CMK (cell line): ENCODE measurements at places on chromosomes 11 and 22.

GRCh38 chr11:48013269-48013901 lies 33.0 kb downstream of the PTPRJ start:
- DNase-seq, result no peak

DNA sequence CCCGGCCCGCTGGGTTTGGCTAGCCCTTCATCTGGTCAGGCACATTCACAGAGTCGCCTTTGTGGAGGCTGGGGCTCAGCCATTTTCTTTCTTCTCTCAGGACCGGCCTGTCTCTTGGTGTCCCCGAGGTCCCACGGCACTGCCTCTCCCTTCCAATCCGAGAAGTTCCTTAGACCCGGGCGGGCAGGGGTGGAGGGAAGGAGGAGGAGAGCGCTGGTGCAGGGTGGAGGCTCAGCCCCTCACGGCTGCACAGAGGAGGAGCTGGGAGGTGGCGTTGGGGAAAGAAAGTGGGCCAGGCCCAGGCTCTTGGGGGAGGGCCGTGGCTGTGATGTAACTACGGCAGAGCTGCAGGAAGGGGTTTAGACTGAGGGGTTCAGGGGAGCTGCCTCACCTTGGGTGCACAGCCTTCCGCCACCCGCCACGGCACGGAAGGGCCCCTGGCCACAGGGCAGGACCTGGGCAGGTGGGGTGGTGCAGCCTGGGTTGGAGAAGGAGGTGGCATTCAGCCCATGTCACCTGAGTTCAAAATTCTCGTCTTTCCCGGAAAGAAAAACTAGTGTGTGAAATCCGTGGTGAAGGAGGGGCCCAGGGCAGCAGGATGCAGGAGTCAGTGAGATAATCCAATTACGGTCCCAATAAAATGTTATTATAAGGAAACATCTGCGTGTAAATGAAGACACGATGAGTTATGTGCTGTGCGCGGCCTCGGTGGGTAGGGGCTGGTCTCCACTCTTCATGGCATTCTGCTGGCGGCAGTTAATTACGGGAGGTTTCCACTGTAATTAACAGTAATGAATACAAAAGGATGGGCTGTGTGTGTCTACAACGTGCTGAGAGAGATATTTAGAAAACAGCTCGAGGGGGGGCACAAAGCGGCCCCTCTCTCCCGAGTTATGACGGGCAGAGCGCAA lies 1.7 kb downstream of the BRSK2 start:
- DNase-seq, result no peak

- DNase-seq, result no peak
Measured at GRCh38 chr11:88102598-88102934, 72.7 kb downstream of the RAB38 start.

GRCh38 chr22:44437216-44438055 lies 60.6 kb downstream of the RTL6 start:
- DNase-seq, result no peak

DNA sequence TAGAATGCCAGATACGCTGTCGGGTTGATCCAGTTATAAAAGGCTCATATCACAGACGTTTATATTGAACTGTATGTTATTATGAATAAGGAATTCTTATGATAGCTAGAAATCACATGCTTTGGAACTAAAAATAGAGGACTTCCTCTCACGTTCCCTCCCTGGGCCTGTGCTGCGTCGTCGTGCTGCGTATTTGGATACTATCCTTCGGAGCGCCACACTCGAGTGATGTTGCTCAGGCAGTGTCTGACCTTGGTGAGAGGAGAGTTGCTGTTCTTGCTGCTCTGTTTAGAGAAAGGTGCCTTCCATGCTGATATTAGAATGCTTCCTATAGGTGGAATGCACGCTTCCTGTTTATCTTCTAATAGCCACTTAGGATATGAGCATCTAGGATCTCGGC lies 20.2 kb upstream of the ST14 start:
- DNase-seq, result no peak

- no peak for DNase-seq
Measured at GRCh38 chr22:45980761-45981160, 3.8 kb upstream of the WNT7B start.

- DNase-seq, result no peak
Measured at GRCh38 chr11:80831374-80831773, 1390.5 kb upstream of the TENM4 start.

DNA sequence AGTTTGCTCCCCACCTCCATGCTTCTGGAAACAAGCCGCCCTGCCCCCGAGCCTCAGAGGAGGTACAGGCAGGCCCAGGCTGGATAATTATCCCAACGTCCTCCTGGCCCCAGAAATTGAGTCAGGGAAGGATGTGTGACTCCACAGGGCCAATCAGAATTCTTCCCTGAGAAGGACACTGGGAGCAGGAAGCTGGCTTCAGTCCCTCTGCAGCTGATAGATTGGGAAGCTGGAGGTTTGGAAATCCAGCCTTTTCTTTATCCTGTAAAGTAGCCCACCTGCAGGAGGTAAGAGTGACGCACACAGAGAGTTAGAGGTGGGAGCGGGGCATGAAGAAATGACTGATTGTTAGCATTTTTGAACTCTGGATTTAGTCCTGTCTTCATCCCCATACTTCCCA lies 97.5 kb upstream of the CD82 start:
- DNase-seq, result no peak

DNA sequence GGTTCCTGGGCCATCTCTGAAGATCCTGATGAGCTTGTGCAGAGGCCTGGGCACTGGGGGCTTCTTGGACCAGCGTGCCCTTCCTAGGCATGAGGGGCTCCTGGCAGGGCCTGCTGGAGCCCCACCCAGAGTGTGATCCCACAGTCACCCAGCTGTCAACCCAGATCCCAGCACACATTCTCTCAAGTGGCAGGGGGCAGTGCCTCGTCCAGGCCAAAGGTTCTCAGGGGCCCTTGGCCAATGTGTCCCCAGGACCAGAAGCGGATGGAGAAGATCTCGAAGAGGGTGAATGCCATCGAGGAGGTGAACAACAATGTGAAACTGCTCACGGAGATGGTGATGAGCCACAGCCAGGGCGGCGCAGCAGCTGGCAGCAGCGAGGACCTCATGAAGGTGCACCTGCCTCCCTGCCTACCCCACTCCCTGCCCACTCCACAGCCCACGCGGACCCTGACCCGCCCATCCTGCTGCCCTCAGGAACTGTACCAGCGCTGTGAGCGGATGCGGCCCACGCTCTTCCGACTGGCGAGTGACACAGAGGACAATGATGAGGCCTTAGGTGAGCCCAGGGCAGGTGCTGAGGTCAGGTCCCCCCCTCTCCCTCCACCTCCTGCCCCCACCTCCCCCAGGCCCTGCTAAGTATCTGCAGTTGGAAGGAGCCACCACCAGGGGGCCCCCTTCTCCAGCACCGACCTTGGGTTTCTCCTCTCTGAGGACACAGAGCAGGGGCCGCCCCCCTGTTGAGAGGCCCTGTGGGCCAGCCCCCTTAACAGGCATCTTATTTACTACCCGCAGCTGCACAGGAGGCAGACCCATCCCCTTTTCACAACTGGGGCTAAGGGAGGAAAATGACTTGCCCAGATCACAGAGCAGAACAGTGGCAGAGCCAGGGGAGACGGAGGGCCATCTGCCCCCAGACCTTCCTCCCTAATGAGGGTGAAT lies 14.7 kb downstream of the GGA1 start:
- DNase-seq, result no peak

DNA sequence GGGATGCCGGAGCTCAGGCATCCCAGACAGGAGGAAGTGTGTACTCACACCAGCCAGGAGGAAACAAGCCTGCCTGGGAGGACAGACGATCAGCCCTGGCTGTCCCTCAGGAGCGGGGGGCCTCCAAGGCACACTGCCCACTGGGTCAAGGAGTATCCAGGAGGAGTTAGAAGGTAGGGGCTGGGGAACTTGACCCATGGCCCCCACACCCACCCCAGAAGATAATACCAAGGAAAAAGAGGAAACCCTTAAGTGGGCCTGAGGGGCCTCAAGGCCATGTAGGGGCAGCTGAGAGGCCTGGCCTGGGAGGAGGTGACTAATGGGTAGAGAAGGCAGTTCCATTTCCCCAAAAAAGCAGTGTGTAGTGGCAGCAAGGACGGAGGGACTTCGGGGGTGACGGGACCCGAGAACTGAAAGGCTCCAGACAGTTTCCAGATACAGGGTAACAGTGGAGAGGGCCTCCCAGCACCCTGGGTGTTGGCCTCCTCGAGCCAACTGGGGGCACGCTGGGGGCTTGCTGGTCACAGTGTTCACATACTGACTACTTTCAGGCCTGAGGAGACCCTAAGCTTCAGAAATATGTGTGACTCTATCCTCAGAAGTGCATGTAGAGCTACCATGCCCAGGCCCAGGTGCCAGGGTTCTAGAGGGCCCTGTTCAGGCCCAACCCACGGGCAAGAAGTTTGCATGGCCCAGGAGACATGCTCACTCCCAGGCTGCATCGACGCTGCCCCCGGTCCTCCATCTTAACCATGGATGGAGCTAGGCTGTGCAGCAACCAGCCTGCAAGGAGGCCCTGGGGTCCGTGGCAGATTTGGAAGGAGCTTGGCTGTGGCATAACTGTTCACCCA lies 75.7 kb upstream of the PITPNB start:
- DNase-seq, result no peak

DNA sequence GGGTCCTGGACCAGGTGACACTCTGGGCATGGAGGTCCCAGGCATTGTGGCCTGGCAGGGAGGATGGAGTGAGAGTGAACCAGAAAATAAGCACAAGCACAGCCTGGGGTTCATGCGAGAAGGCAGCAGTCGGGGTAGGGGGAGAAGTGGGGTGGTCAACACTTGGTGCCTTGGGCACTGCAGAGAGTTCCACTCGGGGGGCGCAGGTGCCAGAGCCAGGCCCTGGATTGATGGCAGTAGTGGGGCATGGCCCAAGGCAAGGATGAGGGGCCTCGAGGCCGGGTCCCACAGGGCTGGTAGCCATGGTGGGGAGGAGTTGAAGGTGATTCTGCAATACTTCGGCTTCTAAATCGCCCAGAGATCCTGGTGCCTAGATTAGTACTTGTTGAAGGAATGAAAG lies 372.9 kb downstream of the TBC1D22A start:
- DNase-seq, result no peak

DNA sequence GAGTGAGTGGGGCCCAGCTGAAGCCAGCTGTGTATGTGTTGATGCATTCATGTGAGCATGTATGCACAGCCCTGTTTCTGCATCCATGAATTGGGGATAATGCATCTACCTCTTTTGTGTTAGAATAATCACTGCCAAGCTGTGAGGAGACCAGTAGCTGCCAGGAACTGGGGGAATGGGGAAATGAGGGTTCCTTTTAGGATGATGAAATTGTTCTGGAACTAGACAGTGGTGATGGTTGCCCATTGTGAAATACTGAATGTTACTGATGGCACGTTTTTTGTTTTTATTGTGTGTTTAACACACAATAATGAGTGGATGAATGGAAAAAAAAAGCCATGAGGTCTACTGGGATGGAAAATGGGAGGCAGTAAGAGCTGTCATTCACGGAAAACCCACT lies 45.3 kb upstream of the WNT11 start:
- DNase-seq, result no peak

DNA sequence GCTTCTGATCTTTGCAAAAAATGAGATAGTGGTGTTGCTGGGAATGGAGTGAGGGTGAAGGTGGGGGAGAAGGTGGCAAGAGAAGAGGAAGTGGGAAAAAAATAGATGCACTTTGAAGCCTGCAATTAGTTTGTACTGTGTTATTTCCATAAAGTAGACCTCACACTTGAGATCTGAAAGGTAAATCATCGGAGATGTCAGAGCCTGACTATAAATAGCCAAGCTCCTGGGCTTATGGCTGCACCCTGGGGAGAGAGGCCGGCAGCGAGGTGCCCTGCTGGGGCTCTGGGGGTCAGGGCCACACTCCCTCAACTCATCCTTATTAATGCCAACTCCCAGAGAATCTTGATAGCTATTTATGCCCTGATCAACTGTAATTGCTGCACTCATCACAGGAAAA lies 134.4 kb downstream of the NXPE2 start:
- no peak for DNase-seq

GRCh38 chr11:46338988-46339666 lies 8.1 kb upstream of the DGKZ start:
- DNase-seq, result no peak

DNA sequence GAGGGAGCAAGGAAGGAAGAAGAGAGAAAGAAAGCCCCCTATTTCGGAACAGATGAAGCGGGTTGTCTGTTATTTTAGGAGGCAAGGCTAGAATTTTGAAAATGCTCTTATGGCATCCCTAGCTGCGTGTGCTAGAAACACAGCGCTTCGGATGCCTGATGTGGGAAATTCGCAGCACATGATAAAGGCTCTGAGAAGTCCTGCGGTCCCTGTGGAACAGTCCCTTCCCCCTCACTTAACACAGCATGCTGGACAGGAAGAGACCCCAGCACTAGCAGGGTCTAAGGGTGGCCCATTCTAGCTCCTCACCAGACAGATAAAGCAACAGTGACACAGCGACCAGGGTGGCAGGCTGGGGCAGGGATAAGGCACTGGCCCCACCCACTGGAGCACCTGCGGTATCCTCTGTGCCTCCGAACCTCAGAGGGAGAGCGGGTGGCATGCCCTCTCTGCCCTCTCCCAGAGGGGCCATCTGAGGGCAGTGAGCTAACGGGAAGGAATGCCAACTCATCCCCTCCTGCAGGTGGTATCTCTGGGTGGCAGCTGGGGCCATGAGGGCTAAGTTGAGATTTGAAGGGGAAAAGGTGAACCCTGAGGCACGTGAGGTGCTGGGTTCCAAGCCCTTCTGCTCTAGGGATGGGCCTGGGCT lies 75.7 kb downstream of the SCUBE1 start:
- no peak for DNase-seq

GRCh38 chr11:109845437-109845836 lies 247.8 kb upstream of the ZC3H12C start:
- no peak for DNase-seq

DNA sequence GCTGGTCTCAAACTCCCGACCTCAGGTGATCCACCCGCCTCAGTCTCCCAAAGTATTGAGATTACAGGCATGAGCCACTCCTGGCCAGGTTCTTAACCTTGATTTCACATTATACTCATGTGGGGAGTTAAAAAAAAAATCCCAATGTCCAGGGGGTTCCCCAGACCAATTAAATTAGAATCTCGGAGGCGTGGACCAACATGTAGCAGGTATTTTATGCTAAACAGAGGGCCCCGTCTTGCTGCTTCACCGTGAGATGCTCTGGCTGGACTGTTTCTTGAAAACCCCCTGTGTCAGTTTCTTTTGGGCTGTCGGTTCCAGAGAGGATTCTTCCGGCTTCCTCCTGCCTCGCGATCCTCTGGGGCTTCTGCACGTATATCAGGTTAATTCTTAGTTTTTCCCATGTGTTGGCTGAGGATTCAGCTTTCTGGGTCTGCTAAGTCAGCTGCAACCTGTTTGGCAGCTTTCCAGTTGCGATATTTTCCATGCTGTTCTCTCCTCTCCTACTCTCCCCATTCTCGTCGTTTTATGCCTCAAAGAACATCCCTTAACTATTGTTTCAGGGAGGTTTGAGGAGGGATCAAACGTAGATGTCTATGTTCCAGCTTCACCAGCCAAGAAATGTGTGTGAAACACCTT lies 50.6 kb upstream of the ACCSL start:
- no peak for DNase-seq
